ENCODE measurements at places on chromosomes 11 and 22.

DNA sequence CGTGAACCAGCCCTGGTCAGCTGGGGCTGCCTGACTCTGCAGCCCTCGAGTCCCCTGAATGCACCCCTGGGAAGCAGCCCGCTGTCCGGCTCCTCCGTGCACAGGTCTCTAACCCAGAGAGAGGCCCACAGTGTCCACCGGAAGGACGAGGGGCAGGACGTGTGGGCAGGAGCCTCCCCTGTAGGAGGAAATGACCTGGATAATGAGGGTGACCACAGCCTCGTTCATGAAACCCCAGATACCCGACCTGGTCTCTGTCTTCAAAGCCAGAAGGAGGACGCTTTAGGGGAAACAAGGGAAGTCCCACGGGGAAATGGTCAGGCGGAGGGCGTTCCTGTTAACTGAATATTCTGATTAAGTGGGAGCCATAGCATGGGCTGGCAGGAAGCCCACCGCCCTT lies 23.3 kb downstream of the LIF start:
- DNase-seq, result no peak

DNA sequence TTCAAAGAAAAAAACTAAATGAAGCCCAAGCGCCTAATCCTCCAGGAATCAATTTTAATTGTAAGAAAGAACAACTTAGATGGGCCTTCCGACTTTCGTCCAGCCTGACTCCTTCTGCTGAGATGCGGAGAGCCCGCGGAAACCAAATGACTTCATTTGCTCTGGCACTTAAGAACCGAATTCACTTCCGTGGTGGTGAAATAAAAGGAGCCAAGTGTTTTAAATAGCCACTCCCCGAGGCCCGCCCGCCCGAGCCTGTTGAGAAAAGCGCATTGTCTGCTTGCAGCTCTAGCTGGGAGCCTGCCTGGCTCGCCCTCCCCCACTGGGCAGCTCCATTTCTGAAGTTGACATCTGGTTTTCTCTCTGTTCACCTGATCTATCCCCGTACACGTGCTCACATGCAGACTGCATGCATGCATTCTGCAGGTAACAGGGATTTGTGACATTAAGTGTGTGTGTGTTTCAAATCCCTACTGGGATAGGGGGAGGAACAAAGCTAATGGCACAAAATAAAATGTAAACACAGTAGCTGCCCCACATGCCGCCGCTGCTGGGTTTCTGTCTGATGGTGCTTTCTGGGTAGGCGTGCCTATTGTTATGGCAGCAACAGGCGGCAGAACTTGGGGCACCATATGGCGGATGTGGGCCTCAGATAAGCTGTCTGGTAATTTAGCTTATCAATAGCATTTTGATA lies 6.2 kb downstream of the TEAD1 start:
- peak; percentile 77 for DNase-seq

DNA sequence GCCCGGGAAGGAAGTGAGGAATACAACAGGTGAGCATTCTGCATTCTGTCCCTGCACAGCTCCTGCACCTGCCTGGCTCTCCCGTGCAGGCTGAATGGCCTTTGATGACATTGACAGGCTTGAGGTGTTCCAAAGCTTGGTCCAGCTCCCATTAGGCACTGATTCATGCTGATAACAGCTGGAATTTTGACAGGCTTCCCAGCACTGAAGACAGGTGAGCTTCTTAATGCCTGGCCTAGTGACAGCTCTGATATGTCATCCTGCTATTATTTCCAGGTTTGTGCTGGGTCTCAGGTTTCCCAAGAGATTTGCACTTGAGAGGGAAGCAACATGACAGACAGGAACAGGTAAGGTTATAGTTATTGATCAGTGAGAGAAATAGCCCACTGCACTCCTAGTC lies 58.0 kb upstream of the MTNR1B start:
- no peak for DNase-seq

- no peak for DNase-seq
Measured at GRCh38 chr11:134015556-134015955, 53.3 kb upstream of the JAM3 start.

GRCh38 chr11:114110952-114111947 lies 51.7 kb downstream of the ZBTB16 start:
- no peak for DNase-seq

DNA sequence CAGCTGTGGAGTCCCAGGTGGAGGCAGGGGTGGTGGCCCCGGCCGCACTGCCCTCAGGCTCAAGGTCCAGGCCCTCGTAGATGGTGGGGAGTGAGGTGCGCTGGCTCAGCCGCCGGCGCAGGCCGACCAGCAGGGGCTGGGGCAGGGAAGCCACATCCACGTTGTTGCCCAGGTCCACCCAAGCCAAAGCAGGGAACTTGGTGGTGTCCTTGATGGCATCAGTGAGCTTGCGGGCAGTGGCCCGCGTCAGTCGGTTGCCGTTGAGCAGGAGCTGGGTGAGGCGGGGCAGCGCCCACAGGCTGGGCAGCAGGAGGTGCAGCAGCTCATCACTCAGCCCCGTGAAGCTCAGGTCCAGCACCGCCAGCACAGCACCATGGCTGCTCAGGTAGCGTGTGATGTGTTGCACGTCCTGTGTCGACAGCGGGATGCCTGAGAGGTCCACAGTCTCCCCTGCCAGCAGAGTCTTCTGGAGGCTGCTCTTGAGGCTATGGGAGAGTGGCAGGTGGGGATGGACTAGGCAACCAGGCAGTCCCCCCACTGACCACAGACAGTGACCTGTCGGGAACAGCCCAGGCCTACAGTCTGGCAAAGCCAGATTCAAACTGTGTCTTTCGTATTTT lies 6.8 kb downstream of the LRRC75B start:
- DNase-seq, result no peak

GRCh38 chr11:76444065-76444383 lies 794 bp upstream of the EMSY start:
- DNase-seq, result no peak

DNA sequence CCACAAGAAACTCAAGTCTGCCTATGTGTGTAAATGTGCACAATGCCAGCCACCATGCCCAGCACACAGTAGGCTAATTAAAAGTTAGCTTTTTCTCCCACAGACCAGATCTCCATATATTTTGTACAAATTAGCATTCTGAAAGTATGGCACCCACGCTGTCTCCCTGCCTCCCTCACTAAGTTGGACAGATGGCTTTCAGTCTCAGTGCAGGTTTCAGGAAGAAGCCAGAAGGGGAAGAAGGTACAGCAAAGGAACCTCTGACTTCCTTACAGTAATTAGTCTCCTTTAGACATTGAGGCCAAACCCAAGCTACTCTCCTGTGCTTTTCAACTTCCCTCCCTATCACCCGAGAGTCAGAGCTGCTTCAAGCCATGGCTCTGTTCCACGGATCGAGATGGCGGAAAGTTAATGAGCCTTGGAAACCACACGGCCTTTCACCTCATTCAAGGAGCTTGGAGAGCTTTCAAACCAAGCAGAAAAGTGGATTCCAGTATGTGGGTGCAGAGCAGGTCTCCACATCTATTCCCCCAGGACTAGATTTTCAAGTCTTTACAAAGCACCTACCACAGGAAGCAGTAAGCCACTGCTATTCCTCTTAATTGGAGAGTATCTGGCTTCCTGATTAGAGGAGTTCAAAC lies 221.1 kb upstream of the NARS2 start:
- DNase-seq, result no peak

DNA sequence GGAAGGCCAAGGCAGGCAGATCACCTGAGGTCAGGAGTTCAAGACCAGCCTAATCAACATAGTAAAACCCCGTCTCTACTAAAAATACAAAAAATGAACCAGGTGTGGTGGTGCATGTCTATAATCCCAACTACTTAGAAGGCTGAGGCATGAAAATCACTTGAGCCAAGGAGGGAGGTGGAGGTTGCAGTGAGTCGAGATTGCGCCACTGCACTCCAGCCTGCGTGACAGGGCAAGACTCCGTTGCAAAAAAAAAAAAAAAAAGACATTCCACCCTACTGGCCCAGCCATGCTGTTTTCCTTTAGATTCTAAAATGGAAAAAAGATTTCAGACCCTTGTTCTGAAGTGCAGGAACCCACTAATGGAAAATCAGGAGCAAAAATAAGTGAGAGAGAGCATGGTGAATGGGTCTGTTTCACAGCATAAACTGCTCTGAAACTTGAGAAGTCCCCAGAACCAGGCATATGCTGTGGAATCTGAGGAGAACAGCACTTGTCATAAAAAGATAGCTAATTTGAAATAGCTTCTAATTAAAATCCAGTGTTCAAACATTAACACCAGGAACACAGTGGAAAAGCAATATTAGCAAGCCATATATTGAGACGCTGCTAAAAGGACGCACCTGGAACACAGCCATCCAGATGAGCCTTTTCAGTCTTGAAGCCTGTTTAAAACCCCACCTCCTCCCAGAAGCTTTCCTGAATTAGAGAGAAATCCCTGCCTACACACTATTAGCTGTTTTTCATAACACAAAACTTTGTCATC lies 66.3 kb upstream of the CHRM4 start:
- no peak for DNase-seq

GRCh38 chr11:132251061-132251460 lies 880.6 kb downstream of the NTM start:
- no peak for DNase-seq

- DNase-seq, result no peak
Measured at GRCh38 chr11:6833356-6833755, 12.1 kb upstream of the OR10A5 start.

- no peak for DNase-seq
Measured at GRCh38 chr11:23948851-23949250, 548.0 kb upstream of the LUZP2 start.

GRCh38 chr22:47406180-47406834 lies 643.9 kb downstream of the TBC1D22A start:
- no peak for DNase-seq

- DNase-seq, result no peak
Measured at GRCh38 chr22:44639891-44640617, 62.0 kb upstream of the PRR5 start.

DNA sequence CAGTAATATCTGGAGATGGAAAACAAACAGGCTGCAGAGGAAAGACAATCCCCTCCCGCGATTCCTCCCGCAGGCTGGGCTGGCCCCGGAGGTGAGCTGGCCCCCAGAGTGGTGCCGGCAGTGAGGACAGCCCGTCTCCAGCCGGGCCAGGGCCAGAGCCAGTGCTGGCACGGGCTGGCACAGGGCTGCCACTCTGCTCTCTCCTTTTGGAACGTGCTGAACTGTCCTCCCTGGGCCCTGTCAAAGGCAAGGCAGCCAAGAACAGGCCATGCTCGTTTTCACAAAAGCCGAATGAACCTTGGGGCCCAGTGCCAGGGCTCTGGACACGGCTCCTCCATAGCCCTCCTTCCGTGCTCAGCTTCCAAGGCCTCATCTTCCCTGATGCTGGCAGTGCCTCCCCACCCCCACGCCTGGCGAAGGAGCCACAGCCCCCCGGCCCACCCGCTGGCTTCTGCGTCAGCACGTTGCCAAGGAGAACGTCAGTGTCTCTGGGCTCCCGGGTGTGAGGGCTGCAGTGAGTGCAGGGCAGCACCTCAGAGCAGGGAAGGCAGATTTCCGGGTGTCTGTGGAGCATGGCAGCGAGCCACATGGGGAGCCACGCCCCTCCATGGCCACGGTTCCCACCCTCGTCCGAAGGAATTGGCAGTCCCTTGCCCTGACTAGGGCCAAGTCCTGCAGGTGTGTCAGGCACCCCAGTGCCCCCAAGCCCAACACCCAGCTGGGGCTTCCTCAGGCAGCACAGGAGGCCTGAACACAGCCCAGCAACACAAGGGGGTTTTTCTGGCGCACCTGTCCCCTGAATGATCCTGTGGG lies 28.6 kb downstream of the GNAZ start:
- no peak for DNase-seq

DNA sequence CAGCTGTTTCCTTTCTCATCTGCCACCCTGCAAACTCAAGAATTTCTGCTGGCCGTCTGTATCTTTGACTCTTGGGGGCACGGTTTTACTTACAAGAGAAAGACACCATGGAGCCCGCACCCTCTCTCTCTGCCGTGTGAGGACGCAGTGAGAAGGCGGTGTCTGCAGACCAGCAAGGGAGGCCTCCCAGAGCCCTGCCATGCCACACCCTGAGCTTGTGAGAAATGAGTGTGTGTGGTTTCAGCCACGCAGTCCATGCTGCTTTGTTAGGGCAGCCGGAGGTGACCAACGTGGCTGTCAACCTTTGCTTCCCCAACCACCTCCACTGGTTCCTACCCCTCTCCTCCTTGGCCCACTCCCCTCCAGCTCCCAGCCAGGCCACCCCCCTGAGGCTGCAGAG lies 70.1 kb upstream of the NUP50 start:
- DNase-seq, result no peak

GRCh38 chr11:27420217-27420616 lies 52.4 kb downstream of the LGR4 start:
- DNase-seq, result no peak

DNA sequence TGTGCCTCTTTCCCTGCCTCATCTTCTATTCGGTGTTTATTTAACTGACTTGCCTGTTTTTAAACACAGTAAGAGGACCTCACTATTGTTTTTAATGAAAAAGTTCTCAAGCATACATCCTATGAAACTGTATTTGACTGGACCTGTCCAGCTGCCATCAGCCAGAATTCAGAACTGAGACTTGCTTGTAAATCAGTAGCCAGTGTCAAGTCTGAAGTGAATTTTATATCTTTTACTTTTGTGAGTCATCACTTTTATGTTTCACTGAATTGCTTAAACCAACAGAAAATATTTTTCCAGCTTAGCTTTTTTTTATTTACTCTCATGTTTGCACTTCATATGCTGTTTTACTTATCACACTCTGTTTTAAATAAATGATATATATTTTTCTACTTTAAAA lies 88.3 kb downstream of the LUZP2 start:
- DNase-seq, result no peak

GRCh38 chr22:17388235-17388634 lies 19.0 kb downstream of the CECR2 start:
- DNase-seq, result no peak

GRCh38 chr11:10109806-10110205 lies 184.2 kb downstream of the SBF2 start:
- DNase-seq, result peak; percentile 69

- no peak for DNase-seq
Measured at GRCh38 chr22:32482708-32483107, 8.1 kb downstream of the FBXO7 start.

DNA sequence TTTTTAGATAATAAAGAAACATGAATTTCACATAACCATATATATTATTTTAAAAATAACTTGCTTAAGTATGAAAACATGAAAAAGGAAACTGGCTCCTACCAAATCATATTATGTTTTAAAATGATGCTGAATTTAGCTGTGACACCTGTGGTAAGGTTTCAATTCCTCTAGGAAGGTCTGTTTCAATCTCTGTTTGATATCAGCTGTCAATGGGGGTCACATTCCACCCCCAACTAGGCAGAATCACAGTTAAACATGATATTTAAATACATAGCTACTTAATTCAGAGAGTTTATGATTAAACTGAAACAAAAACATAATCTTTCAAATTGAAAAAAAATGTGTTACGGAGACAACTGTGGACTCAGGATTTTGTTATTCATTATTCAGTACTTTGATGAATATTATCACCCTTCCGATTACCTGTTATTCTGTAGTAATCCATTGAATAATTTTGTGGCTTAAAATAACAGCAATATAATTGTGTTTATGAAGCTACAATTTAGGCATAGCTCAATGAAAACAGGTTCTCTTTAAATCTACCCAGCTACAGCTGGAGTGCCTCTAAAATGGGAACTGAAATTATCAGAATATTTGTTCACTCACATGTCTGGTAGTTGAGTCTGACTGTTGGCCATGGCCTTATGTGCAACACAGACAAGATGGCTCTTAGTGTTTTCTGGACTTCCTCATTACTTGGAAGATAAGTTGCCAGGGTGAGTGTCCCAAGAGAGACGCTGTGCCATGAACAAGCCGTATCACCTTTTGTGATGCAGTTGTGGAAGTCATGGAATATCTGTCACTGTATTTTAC lies 244.6 kb upstream of the ANO3 start:
- no peak for DNase-seq

Measured in AG08395 (cell line).